ENCODE measurements at places on chromosomes 3 and 15. TPM values are rescaled to one million over a fixed set of nuclear protein-coding genes. Genes with fewer than 3 reads are reported as not detected.

Gene CMTM8
- 9.5 TPM for total RNA-seq

Gene IMPG2
- total RNA-seq, result 0.45 TPM

- DNase-seq, result no peak
Observed at GRCh38 chr3:75342425-75342824, 321.7 kb upstream of the FRG2C start.

- no peak for DNase-seq
Observed at GRCh38 chr3:4575381-4575780, 82.2 kb downstream of the ITPR1 start.

DNA sequence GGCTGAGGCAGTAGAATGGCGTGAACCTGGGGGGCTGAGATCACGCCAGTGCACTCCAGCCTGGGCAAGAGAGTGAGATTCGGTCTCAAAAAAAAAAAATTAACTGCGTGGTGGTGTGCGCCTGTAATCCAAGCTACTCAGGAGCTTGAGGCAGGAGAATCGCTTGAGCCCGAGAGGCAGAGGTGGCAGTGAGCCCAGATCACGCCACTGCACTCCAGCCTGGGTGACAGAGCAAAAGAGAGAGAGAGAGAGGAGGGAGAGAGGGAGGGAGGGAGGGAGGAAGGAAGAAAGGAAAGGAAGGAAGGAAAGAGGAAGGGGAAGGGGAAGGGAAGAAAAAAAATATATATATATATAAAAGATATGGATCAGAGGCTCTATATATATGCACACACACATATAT is 6.0 kb downstream of the TM4SF19 start:
- no peak for DNase-seq

DNA sequence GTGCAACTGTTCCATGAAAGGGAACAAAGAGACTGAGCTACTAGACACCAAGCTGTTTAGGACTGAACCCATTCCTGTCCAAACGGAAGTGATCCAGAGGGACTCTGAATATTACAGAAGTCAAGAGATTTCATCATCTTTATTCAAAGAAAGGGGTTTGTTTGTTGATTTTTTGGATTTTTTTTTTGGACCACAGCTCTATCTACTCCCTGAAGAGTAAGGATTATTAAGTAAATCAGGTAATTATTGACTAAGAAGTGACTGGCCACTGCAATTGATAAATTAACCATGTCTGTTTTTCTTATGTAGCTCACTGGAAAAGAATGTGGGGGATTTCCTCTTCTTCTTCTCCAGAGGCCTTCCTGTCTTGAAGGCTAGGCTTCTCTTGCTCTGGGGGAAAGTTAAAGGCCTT is 146.6 kb upstream of the TPM1 start:
- no peak for DNase-seq

Data from activated naive CD4-positive, alpha-beta T cell treated with anti-CD3 and anti-CD28 coated beads, Interleukin-2, amount 50 U/mL, for 72 hours (primary cell).